ENCODE measurements at places on chromosomes 12 and 14.

- peak; percentile 94 for DNase-seq
Measured at GRCh38 chr12:71694099-71694820, 8.4 kb downstream of the TMEM19 start.

GRCh38 chr14:102491786-102492530 lies 17.6 kb downstream of the ANKRD9 start:
- DNase-seq = no peak

DNA sequence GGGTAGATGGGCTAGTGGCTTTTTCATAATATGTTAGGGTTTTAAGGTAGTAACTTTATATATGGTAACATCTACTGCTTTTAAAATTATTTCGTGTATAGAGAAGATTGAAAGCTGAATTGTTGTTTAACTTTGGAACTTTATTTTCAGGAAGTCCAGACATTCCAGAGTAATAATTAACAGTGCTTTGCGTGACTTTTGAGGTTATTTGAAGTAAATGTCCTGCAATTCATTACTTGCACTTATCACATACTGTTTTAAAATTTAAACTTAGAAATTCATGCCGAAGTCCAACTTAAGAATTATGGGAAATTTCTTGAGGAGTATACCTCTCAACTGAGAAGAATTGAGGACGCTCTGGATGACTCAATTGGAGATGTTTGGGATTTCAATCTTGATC lies 3.3 kb downstream of the WASHC4 start:
- DNase-seq = peak; percentile 44

DNA sequence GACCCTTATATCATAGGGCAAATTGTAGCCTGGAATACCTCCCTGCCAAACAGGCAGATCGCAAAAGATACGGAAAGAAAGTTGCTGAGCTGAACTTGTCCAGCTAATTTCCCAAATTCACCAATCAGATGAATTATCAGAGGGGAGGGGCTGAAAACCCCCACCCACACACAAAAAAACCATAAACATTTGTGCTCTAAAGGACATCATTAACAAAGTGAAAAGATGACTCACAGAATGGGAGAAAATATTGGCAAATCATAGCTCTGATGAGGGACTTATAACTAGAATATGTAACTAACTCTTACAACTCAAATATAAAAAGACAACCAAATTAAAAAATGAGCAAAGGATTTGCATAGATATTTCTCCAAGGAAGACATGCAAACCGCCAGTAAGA lies 36.3 kb downstream of the PTHLH start:
- DNase-seq = no peak

GRCh38 chr12:56520048-56520447 lies 1.6 kb upstream of the RBMS2 start:
- DNase-seq = peak; percentile 8

DNA sequence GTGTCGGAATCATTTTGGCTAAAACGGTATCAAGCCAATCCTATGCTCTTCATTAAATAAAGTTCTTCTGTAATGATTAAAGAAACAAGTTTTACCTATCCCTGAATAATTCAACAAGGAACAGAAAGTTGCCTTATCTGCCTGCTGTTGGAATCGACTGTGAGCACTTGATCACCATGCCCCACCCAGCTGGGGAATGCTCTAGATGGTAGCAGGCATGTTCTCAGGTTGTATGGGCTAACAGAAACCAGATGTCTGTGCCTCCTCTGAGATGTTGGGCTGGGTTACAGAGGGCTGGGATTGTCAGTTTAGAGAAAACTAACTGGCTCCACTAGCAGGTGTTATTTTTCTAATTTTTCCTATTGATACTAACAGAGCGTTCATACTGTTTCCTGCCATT lies 28.9 kb downstream of the RTRAF start:
- DNase-seq = peak; percentile 82

- no peak for DNase-seq
Measured at GRCh38 chr14:69547701-69548348, 26.8 kb downstream of the CCDC177 start.

- no peak for DNase-seq
Measured at GRCh38 chr14:21346532-21347135, 37.2 kb downstream of the SUPT16H start.

GRCh38 chr14:103519837-103520212 lies 2.8 kb downstream of the CKB start:
- no peak for DNase-seq

DNA sequence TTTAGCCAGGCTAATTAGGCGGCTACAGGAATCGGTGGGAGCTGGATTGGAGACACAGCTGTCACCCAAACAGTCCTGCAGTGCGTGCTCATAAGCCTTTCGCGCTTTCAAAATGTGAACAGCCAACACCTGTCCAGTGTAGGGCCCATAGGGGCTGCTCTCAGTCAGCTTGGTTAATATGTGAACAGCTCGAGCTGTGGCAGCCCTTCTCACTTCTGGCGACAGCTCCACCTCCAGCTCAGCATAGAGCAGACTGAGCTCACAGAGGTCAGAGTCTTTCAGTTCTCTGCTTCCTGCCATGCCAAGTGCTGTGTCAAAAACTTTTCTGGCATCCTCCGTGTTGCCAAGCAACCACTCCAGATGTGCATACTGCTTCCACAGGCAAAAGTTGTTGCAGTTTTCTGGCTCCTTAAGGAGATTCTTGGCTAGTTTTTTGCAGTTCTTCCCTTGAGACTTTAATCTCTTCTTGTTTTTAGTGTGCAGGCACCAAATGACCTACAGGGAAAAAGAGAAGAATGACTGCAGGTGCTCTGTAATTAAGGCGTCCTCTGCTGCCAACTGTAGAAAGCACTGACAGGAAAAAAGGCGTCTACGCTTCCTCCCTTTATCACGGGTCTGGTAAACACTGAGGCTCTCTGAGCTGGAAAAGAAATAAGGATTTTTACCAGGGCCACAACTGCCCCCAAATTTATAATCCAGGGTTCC lies 32.5 kb downstream of the PSMC1 start:
- DNase-seq = peak; percentile 80

GRCh38 chr14:38254571-38255407 lies 1.1 kb downstream of the CLEC14A start:
- no peak for DNase-seq

DNA sequence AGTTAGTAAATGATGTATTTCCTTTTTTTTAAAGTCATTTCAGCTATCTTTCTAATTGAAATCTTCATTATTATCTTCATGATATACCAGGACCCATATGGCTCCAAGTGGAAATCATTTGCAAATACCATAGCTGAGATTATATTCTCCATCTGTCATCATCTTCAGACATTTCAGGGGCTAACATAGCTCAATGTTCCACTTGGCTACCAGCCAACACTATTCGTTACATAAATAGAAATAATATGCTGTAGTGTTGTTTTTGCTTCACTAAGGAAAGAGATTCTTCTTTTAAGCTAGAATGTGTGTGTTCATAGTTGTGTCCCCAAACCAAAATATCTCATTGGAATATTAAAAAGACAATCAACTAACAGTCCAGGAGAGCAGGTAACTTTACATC lies 225.1 kb downstream of the DIO2 start:
- no peak for DNase-seq
